ENCODE measurements at places on chromosomes 12 and 14. TPM values are rescaled to one million over a fixed set of nuclear protein-coding genes. Genes with fewer than 3 reads are reported as not detected.

Gene FBXO21
- 175 TPM for total RNA-seq

Gene FAR2
- 3.7 TPM for total RNA-seq

Gene FGD6
- total RNA-seq: 18.1 TPM

GRCh38 chr12:12918781-12919389 is 27.5 kb downstream of the GPRC5A start:
- H3K36me3 ChIP-seq: no peaks in the 10 kb centered on the region
- H3K4me1 ChIP-seq: peaks cover 13% of the 10 kb centered on the region
- H3K4me3 ChIP-seq: no peak overlapping the region
- DNase-seq: no peak

GRCh38 chr12:1839464-1839863 is 19.1 kb downstream of the LRTM2 start:
- H3K36me3 ChIP-seq: no peaks in the 10 kb centered on the region
- no peaks in the 10 kb centered on the region for H3K4me1 ChIP-seq
- no peak for DNase-seq
- no peak overlapping the region for H3K27ac ChIP-seq
- no peak overlapping the region for H3K4me3 ChIP-seq

- DNase-seq: no peak
- H3K4me1 ChIP-seq: no peaks in the 10 kb centered on the region
- H3K27ac ChIP-seq: no peak overlapping the region
Measured at GRCh38 chr14:87934185-87934584, 58.8 kb downstream of the GALC start.

- no peaks in the 10 kb centered on the region for H3K4me1 ChIP-seq
- no peaks in the 10 kb centered on the region for H3K36me3 ChIP-seq
- no peak overlapping the region for H3K27ac ChIP-seq
- no peaks in the 10 kb centered on the region for H3K27me3 ChIP-seq
- DNase-seq: no peak
Measured at GRCh38 chr12:127770118-127770517, 496.9 kb upstream of the TMEM132C start.

- H3K4me1 ChIP-seq: no peaks in the 10 kb centered on the region
- no peak for DNase-seq
- no peak overlapping the region for H3K4me3 ChIP-seq
- no peak overlapping the region for H3K27ac ChIP-seq
Measured at GRCh38 chr14:51285120-51285519, 45.1 kb downstream of the TMX1 start.

DNA sequence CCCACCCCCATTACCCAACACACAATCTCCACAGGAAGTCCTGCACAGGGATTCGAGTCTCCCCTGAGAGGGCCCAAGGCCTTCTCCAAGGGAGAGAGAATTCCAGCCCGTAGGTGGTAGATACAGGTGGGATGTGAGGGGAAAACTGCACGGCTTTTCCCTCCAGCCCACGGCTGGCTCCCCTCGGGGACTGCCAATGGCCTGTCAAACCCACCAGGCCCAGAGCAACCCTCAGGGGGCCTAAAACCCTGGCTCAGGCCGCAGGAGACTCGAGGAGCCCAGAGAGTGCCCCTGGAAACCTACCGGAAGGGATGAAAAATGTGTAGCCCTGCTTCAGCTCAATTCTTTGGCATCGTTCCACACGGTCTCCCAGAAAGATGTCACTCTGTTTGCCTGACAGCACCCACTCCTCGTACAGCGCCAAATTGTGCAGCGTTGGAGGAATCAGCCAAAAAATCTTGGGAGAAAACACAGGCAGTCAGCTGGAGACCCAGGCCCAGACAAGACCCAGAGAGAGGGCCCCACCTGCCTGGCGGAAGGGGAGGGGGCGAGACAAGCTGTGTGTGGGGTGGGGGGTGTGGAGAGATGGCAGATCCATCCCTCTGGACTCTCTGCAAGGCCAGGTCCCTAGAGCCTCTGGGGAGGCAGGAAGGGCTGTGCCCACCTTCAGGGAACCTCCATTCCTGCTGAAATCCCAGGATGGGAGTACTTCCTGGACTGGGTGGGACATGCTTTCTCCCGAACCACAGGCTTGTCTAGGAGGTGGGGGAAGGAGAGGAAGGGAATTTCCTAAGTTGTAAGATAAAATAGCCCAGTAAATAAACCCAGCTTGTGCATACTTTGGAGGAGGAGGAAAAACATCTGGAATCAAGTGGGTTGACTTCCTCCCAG is 48.1 kb downstream of the KDM2B start:
- no peaks in the 10 kb centered on the region for H3K36me3 ChIP-seq
- H3K27me3 ChIP-seq: no peaks in the 10 kb centered on the region
- peak overlapping the region; percentile 75 for H3K27ac ChIP-seq
- peak; percentile 33 for DNase-seq

DNA sequence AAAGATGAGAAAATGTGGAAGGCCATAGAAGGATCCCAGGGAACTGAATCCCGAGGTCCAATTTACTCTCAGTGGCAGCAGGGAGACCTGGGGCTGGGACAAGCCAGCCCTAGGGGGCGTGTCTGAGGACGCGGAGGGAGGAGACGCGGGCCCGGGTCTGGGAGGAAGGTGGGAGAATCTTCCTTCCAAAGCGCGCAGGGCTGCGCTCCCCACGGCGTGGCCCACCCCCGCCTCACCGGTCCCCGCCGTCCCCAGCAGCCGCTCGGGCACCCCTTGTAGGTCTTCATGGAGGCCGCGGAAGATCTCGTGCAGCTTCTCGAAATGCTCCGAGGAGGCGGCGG is 323 bp downstream of the VTI1B start:
- peak; percentile 65 for DNase-seq
- no peaks in the 10 kb centered on the region for H3K36me3 ChIP-seq
- H3K27ac ChIP-seq: peak overlapping the region; percentile 92
- peaks cover 6% of the 10 kb centered on the region for H3K4me1 ChIP-seq
- no peaks in the 10 kb centered on the region for H3K27me3 ChIP-seq

DNA sequence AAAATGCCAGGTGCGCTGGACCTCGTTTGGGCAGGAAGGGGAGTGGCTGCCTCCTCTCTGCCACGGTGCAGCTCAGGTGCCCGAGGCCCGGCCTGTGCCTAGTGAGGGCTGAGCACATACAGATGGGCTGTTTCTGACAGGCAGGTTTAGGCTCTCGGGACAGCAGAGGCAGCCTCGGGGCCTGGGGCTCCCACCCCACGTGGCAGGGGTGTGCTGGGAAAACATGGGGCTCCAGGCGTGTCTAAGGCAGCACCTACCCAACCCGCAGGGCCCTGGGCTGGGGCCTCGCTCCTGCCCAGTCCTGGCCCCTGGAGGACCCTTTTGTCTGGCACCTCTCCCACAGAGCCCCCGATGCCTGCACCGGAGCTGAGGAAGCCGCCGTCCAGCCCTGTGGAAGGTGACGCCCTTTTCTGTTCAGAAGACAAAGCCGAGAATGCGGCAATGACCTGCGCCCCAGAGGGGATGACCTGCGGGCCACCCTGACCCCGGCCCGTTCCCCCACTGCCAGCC is 76.4 kb upstream of the GALNT9 start:
- no peaks in the 10 kb centered on the region for H3K36me3 ChIP-seq
- no peak for DNase-seq
- H3K4me1 ChIP-seq: no peaks in the 10 kb centered on the region
- no peak overlapping the region for H3K4me3 ChIP-seq
- no peak overlapping the region for H3K27ac ChIP-seq
- no peaks in the 10 kb centered on the region for H3K27me3 ChIP-seq

DNA sequence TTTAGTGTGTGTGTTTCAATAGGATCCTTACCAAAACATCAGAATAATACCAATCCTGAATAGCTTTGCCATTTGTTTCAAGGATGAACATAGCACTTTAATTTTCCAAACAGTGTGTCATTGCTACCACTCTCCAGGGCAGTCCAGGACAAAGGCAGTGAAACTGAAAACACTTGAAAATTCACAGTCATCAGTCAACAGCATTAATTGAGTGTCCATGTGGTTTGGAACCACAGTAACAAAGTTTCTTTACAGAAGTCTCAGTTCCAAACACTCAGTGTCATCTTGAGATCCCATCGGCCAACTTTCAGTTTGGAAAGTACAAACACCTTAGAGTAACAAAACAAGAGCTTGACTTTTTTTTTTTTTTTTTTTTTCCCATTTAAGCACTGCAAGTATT is 228.4 kb upstream of the SOX5 start:
- no peak overlapping the region for H3K27ac ChIP-seq
- H3K4me3 ChIP-seq: no peak overlapping the region
- no peaks in the 10 kb centered on the region for H3K27me3 ChIP-seq

DNA sequence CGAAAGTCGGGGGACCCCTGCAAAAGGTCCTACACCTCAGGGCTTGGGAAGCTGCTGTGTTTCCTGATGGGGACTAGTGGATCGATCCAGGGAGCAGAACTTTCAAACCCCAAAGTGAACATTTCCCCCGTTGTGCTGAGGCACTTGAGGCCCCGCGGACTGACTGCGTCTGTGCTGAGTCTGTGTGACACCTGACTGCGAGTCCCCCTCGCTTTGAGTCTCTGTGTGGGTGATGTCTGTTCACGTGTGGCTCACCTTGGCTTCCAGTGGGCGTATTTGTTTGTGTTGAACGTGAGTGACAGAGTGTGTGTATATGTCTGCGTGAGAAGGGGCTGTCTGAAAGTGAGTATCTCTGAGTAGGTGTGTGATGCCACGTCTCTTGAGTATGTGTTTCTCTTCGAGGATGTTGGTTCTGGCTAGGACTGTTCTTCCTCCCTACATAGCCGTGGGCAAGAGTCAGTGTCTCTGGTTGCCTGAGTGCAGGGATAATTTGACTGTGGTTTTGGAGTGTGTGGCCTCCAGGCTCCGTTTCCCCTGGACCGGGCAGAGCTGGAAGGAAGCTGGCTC is 1.3 kb downstream of the TEAD4 start:
- peaks cover 5% of the 10 kb centered on the region for H3K4me1 ChIP-seq
- DNase-seq: no peak
- H3K27ac ChIP-seq: no peak overlapping the region
- no peaks in the 10 kb centered on the region for H3K36me3 ChIP-seq

- DNase-seq: no peak
- H3K36me3 ChIP-seq: no peaks in the 10 kb centered on the region
- H3K27me3 ChIP-seq: no peaks in the 10 kb centered on the region
- H3K4me3 ChIP-seq: no peak overlapping the region
- H3K4me1 ChIP-seq: no peaks in the 10 kb centered on the region
- H3K27ac ChIP-seq: no peak overlapping the region
Measured at GRCh38 chr14:65720743-65721142, 308.2 kb downstream of the FUT8 start.

- no peak for DNase-seq
- no peaks in the 10 kb centered on the region for H3K4me1 ChIP-seq
- H3K27me3 ChIP-seq: no peaks in the 10 kb centered on the region
- H3K4me3 ChIP-seq: no peak overlapping the region
- H3K36me3 ChIP-seq: no peaks in the 10 kb centered on the region
- H3K27ac ChIP-seq: no peak overlapping the region
Measured at GRCh38 chr12:25692115-25693035, 139.3 kb upstream of the LMNTD1 start.

- peak overlapping the region; percentile 22 for H3K4me3 ChIP-seq
- DNase-seq: no peak
- peaks cover 15% of the 10 kb centered on the region for H3K4me1 ChIP-seq
- H3K27ac ChIP-seq: no peak overlapping the region
Measured at GRCh38 chr14:36662258-36662542, 540 bp downstream of the PAX9 start.

GRCh38 chr12:8572507-8572906 is 31.8 kb upstream of the CLEC4E start:
- H3K4me3 ChIP-seq: no peak overlapping the region
- H3K27ac ChIP-seq: no peak overlapping the region
- H3K27me3 ChIP-seq: no peaks in the 10 kb centered on the region

GRCh38 chr14:103127861-103128598 is 4.8 kb downstream of the TNFAIP2 start:
- no peak overlapping the region for H3K4me3 ChIP-seq
- no peaks in the 10 kb centered on the region for H3K27me3 ChIP-seq
- H3K36me3 ChIP-seq: no peaks in the 10 kb centered on the region
- DNase-seq: no peak
- H3K4me1 ChIP-seq: peaks cover 23% of the 10 kb centered on the region
- no peak overlapping the region for H3K27ac ChIP-seq
